ENCODE measurements at places on chromosomes 6 and 20.

DNA sequence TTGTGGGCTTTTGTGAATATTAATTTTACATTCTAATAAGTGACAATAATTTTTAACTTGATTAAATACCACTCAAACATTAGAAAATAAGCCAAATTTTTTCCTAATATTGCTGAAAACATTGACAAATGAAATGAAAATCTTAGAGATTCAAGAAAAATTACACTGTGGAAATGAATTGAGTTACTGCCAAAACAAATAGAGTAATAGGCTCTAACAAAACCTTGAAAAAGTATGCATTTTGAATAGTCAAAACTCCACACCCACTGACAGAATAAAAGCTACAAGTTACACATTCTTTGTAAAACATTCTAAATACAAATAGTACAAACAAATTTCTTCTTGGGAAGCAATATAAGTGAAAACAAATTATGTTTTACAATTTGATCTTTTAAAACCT is 5.9 kb downstream of the TBX18 start:
- DNase-seq: no peak

DNA sequence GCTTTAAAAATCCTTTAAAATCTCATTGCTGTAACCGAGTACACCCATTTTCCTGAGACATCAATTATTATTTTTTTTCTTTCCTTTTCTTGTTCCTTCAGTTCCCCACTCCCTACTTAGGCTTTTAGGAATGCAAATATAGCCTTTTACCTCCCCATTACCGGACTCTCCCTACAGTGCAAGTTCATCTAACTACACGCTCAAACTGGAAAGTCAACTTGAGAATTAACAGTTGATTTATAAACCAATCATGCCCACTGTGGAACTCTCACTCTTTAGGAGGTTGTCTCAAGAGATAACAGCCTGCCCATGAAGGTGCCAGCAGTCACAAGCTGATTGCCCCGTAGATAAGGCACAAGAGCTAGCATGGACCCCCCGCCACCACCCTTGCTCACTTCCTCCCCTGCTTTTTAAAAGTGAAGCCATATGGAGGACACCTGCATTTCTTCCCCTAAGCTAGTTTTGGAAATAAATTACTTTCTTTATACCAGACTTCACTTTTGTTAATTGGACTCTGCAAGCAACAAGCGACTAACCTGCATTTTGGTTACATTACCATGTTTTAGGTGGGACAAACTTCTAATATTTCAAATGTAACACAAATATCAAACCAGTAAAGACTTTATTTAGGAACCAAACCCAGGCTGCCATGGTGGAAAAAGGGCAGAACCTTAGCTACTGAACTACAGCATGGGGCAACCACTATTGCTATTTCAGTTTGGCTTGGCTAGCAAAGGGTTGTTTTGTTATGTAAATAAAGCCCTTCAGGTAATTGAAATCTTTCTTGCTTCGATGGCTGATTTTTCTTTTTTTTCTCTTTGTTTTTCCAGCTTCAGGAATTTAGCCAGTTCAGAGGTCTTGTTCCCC is 34.9 kb downstream of the UBD start:
- no peak for DNase-seq

DNA sequence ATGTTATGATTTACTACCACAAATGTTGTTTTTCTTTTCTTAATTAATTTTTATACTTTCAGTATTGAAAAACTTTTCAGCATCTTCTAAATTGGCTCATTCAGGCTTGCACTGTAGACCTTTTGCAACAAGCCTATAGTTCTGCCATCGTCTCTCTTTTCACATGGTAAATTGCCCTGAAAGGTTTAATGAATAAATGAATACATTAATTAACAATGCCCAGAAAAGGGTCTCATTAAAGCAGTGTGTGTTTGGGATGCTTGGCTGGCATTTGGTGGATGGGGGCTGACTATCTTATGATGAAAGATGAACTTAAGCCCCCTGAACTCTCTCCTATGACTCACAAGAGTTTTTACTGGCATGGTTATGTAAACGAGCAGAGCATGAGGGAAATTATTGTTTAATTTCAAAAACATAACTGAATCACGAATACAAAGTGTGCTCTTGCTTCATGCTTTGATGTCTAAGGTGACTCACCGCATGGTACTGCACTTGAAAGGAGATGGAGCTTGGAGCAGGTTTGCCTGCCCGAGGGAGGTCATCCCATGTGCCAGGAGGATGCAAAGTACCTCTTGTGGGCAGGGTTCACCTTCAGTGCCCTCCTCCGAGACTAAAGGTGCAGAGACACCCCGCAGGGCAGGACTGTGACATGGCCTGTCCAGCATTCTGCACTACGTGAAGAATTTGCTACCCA is 13.8 kb upstream of the PCK1 start:
- no peak for DNase-seq

DNA sequence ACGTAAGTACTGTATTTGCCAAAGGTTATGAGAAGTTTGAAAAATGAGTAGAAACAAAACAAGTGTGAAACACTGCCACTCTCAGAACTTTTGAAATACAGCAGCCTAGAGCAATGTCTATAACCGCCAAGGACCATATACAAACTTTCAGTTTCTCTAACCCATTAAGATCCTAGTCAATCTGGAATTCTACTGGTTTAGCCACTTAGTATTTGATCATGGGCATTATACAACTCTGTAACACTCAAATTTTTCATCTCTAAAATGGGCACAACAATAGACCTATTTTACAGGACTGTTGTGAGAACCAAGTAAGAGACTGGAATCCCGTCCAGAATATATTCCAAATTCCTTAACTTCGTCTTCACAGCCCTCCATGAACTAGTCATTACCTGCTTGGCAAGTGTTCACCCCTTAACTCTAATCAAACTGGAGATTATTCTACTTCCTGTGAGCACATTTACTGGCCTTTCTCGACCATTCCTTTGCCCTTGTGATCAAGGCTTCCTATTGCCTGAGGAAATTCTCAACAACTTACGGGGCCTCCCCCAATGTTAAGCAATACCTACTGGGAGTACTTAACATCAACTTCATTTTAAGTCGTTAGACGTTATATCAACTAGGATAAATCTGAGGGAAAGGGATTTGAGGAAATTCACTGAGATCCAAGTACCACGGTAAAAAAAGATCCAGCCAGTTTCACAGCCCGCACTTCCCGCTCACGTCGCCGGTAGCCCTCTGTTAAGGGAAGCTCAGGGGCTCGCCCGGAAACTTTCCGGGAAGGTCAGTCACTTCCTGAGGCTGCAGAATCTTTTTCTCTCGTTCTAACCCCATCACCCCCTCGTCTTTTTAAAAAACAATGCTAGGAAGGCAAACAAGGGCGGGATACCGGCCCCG is 1.1 kb downstream of the EIF2S2 start:
- no peak for DNase-seq

- no peak for DNase-seq
Measured at GRCh38 chr6:158647501-158647900, 2.4 kb upstream of the SYTL3 start.

GRCh38 chr20:7696311-7696710 is 243.9 kb downstream of the HAO1 start:
- no peak for DNase-seq

GRCh38 chr20:17854307-17854903 is 114.2 kb downstream of the SNX5 start:
- DNase-seq: no peak
